ENCODE measurements at places on chromosomes 11 and 22. TPM values are rescaled to one million over a fixed set of nuclear protein-coding genes. Genes with fewer than 3 reads are reported as not detected.

DNA sequence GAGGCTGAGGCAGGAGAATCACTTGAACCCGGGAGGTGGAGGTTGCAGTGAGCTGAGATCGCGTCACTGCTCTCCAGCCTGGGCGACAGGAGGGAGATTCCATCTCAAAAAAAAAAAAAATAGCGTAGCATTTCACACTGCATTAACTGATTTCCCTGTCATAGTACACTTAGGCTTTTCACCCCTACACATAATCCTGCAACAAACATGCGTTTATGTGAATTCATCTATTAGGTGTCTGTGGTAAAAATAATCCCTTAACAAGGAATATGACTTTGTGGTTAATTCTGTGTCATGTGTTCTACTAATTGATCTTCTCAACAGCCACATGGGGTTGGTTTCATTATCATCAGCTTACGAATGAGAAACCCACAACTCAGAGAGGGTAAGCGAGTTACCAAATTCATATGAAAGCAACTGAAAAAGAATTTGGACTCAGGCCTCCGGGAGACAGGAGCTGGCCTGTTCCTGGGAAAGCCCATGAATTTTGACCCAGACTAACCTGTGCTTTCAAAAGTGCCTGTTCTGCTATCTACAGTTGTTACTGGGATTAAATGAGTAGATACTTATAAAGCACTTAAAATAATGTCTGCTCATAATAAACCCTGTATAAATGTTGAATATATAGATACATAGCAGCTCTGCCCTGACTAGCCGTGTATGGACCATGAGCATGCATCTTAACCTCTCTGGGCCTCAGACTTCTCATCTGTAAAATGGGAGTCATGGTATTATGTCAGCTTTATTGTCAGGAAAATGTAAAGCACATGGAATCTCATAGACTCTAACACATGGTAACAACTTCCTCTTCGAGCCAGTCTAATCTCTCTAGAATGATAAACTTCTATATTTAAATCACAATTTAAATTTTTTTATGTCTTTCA is 36.6 kb downstream of the KCNJ1 start:
- no peak for DNase-seq

DNA sequence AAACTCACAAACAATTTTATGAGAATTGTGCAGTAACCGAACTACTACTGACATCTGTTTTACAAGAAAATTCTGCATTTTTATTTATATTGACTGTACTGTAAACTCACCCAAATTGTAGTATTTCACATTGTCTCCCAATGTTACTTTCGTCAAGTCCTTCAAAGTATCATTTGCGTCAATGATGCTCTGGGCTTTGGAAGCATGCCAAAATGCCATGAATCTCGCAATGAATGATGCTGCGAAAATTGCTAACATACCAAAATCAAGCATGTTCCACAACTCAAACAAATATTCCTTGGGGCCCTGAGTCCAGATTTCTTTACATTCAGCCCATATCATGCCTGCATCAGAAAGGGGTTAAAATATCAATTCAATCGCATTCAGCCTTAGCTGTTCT is 107.6 kb downstream of the TRPC6 start:
- no peak for DNase-seq

DNA sequence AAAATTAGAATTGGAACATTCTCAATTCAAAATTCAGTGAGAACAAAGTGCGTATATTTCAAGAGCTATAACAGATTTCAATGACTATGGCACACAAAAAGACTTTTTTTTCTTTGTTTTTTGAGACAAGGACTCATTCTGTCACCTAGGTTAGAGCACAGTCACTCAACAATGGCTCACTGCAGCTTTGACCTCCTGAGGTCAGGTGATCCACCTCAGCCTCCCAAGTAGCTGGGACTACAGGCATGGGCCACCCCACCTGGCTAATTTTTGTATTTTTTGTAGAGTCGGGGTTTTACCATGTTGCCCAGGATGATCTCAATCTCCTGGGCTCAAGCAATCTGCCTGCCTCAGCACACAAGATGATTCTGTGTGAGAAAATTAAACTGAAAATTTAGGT is 51.5 kb downstream of the PIK3C2A start:
- DNase-seq, result no peak

DNA sequence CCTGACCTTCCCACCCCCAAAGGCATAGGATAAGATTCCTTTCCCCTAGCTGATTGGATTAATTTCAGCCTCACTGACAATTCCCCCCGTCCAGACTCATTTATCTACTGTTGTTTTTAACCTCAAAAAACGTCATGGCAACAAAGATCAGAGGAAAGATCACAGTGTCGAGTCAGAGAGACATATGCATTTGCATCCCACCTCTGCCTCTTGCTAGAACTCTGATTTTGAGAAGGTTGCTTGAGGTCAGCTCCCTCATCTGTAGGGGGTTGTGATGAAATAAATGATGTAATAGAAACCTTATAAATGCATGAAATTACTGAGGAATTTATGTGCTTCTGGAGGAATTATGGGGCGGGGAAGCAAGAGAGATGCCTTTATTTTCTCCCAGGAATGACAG is 53.3 kb upstream of the SYN3 start:
- DNase-seq, result no peak

DNA sequence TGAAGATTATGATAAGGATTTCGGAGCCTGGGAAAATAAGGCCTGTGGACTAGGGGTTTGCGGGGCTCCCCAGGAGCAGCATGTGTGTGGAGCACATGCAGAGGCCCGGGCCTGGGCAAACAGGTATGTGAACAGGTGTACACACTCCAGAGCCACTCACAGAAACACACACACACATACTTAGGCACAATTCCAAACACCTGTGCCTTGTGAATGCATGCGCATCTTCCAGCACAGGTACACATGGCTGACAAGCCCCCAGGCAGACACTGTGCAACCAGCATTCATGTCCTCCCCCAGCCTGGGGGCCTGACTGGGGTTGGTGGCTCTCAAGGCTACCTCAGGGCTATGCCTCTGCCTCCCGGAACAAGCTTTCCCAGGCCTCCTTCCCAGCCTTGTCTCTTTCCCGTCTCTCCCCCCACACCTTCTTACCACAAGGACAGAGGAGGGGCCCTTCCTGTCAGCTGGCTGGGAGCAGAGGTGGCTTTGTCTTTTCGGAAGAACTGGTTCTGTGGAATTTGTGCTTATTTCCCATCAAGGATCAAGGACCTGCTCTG is 2.6 kb upstream of the P2RY6 start:
- no peak for DNase-seq

DNA sequence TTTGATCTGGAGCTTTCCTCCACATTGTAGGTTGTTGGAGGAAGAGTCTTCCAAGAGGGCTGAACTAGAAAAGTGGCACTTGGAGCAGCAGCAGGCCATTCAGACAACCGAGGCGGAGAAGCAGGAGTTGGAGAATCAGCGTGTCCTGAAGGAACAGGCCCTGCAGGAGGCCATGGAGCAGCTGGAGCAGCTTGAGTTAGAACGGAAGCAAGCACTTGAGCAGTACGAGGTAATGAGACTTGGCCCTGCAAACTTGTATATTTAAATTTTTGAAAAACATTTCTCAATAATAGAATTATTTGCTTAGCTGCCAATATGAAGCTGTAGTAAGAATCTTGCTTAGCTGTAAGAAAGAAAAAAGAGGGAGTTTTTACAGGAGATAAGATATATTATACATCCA is 84.0 kb downstream of the SWAP70 start:
- DNase-seq, result no peak

DNA sequence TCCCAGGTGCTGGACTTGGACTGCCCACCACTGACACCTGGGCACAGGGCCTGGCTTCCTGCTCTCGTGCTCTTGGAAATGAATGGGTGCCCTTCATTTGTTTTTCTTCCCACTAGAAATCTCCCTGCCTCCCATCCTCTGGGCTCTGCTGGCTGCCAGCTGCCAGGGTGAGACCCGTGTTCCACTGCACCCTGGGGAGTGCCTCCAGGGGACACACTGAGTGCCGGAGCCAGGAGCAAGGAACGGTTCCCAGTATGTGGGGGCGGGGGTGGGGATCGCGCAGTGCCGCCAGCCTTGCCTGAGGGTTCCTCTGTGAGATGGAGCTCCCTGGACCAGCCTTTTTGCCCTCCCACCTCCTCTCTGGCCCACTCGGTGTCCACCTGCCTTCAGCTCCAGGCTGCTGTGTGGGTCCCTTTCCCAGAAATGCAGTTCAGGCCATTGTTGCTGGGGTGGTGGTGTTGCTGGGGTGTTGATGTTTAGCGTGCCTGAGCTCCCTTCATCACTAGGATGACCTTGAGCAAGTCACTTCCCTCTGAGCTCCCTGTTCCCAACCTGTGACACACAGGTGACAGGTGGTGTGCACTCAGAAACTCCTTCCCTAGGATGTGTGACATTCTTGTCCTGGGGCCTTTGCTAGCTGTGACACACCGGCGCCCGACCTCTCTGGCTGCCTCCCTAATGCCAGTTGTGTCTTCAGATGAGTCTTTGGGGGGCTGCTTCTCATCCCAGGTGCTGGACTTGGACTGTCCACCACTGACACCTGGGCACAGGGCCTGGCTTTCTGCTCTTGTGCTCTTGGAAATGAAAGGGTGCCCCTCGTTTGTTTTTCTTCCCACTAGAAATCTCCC is 72.1 kb downstream of the MED15 start:
- no peak for DNase-seq

DNA sequence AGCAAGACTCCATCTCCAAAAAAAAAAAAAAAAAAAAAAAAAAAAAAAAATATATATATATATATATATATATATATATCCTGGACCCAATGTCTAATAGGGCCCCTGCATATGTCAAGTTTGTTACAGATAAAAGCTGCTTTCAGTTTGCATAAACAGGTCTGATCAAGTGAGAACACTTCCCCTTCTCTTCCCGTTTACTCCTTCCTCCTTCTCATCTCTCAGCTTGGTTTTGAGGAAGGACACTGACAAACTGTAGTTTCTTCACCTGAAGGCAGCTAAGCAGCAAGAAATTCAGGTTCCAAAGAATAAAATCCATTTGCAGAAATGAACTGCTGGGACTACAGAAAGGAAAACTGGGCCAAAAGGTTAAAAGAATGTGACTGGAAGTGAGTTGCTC is 11.7 kb downstream of the THOC5 start:
- DNase-seq, result no peak

DNA sequence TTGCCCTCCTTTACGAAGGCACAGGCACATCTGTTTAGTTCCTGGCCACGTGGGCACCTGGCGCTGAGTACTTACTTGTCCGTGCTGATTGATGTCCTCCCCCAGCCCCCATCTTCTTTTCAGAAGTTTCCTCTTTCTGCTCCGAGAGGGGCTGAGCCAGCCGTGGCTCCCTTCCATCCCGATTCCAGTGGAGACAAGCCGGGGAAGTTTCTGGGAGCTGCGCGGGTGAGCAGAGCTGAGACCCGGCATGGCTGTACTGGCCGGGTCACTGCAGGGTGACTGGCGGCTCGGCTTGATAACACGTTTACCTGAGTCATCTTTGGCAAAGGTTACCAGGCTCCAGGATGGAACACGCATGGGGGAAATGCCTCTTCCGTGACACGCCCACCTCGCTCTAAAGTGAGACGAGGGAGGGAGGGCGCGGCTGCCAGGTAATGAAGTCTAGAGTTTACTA is 45.4 kb upstream of the ATXN10 start:
- DNase-seq, result no peak

GRCh38 chr11:115499241-115499799 is 4.9 kb downstream of the CADM1 start:
- DNase-seq, result no peak

DNA sequence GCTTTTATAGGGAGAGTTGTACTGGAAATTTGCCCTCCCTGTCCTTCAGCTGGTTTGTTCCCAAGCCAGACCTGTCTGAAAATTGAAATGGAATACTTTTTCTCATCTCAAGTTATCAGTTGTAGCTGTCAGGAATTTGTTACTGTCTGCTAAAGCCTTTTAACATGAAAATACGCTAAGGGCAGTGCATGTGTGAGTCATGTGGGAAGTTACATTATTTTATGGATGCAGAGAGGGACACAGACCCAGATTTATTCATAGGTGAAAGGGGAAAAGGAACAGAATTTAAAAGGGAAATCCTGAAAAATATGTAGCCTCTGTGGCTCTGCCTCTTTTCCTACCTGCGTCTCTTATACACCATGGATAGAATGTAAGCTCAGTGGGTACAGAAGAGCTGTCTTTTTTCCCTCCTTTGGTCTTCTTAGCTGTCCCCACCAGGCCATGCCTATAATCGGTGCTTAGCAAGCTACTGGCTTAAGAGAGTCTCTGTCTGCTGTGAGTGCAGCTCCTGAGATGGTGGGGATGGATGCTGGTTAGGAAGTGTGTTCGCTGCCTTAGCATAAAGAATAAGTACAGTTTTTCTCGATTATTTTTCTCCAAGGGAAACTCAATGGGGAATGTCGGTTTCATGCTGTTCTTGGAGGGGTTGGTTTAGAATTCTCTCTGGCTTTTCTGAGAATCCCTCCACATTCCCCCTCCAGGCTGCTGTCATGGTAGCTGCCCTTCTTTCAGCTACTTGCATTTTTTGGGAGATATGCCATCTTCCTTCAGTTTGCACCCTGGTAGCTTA is 166.8 kb downstream of the TEAD1 start:
- DNase-seq, result no peak

DNA sequence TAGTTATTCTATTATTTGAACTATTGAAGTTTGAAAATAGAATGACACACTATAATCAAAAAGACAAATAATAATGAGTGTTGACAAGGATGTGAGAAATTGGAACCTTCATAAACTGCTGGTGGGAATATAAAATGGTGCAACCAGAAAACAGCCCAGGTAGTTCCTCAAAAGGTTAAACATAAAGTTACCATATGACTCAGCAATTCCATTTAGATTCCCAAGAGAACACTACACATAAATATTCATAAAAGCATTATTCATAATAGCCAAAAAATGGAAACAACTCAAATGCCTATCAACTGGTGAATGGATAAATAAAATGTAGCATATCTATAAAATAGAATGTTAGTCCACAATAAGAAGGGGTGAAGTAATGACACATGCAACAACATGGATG is 21.7 kb downstream of the CCDC73 start:
- no peak for DNase-seq

DNA sequence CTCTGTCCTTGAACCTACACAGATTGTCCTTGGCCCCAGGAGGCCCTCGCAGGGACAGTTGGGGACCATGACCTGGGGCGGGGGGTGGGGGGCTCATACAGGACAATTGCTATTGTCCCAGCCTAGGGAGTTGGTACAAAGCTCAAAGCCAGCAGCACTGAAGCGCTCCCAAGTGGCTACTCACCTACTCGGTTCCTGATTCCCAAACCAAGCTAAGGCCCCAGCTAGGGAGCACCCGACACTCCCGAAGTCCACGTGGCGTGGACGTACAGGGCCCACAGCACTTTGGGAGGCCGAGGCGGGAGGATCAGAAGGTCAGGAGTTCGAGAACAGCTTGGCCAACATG is 80.6 kb downstream of the CELSR1 start:
- DNase-seq, result no peak

DNA sequence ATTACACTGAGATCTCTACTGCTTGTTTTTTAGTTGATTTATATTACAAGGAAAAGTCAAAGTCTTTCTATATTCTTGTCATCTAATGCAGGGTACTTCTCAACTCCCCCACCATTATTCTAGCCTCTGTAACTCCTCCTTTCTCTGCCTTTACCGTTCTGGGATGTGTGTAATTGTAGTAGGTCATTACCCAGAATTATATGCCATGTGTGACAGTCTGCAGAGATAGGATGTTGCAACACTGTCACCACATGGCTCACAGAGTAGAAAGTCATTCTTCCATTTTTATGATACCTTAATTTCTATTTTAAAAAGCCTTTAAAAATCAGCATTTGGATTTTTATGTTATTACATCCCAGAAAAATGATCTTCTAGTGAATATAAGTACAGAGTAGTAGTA is 32.7 kb downstream of the ZNF143 start:
- no peak for DNase-seq

- DNase-seq, result no peak
These were observed 492.8 kb downstream of the INSC start for GRCh38 chr11:15607361-15608036.

The TOMT gene
- polyA plus RNA-seq, result not detected

The OR5B21 gene
- not detected for polyA plus RNA-seq

The TRPC6 gene
- 10.0 TPM for polyA plus RNA-seq
